ENCODE measurements at places on chromosomes 13 and 19.
A peak's percentile ranks its signal among the peaks of the same experiment; 100 is the strongest.

DNA sequence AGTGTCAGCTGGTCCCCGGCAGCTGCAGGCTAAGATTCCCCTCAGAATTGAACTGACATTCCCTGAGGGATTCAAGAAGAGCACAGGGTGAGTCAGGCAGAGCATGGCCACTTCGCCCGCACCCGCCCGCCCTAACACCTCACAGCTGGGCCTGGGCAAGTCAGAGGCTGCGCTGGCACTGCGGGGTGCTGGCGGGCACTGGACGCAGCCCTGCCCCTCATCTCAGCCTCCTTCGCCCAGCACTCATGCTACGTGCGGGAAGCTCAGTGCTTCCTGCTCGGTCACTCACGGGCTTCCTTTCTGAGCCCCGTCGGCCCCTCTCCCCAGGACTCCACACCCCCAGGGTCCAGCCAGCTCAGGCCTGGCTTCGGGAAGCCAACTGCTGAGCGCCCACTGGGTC is 56.9 kb downstream of the MLLT1 start:
- H3K36me3 ChIP-seq = no peaks in the 10 kb centered on the region
- H3K4me3 ChIP-seq = no peak overlapping the region
- no peaks in the 10 kb centered on the region for H3K27me3 ChIP-seq

DNA sequence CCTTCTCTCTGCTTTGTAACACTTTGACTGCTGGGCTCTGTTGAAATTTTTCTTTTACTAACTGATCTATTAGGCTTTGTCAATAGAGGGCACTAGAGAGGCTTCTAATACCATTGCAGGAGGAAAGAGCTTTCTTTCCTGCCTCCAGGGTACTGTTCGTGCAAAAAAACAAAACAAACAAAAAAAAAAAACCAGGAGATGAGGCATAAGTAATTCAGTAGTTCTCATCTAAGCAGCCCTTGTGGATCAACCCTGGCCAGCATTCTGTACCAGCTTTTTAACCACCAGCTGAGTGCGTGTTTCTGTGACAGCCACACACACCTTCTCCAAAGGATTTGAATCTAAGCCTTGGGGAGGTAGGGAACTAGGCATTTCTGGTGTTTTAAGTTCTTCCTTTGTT is 1707.6 kb upstream of the SLC10A2 start:
- DNase-seq = peak; percentile 62
- H3K36me3 ChIP-seq = no peaks in the 10 kb centered on the region
- H3K4me1 ChIP-seq = no peaks in the 10 kb centered on the region
- no peak overlapping the region for H3K4me3 ChIP-seq

GRCh38 chr13:96940961-96941360 is 53.3 kb downstream of the OXGR1 start:
- no peak for DNase-seq
- no peaks in the 10 kb centered on the region for H3K36me3 ChIP-seq
- H3K4me3 ChIP-seq = no peak overlapping the region
- no peaks in the 10 kb centered on the region for H3K4me1 ChIP-seq

DNA sequence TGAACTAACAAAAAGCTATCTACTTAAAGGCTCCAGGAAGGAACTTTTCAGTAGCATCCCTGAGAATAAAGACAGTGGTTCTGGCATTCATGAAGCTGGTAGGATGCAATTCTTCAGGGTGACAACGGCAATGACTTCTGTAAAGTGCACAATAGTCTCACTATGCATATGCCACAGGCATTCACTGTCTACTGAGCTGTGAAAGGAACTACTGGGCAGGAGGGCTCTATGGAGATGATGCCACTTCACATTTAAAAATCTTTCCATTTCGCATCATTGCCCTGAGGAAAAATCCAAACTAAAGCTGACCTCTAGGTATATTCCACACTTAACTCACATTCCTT is 2020.6 kb upstream of the PCDH20 start:
- no peak overlapping the region for H3K27ac ChIP-seq
- H3K36me3 ChIP-seq = no peaks in the 10 kb centered on the region
- H3K4me3 ChIP-seq = no peak overlapping the region
- DNase-seq = no peak
- no peaks in the 10 kb centered on the region for H3K4me1 ChIP-seq
- no peaks in the 10 kb centered on the region for H3K27me3 ChIP-seq

GRCh38 chr19:28871099-28871725 is 341.7 kb downstream of the UQCRFS1 start:
- peaks cover 17% of the 10 kb centered on the region for H3K27me3 ChIP-seq
- H3K4me3 ChIP-seq = no peak overlapping the region
- no peak for DNase-seq
- H3K27ac ChIP-seq = no peak overlapping the region
- H3K4me1 ChIP-seq = no peaks in the 10 kb centered on the region

DNA sequence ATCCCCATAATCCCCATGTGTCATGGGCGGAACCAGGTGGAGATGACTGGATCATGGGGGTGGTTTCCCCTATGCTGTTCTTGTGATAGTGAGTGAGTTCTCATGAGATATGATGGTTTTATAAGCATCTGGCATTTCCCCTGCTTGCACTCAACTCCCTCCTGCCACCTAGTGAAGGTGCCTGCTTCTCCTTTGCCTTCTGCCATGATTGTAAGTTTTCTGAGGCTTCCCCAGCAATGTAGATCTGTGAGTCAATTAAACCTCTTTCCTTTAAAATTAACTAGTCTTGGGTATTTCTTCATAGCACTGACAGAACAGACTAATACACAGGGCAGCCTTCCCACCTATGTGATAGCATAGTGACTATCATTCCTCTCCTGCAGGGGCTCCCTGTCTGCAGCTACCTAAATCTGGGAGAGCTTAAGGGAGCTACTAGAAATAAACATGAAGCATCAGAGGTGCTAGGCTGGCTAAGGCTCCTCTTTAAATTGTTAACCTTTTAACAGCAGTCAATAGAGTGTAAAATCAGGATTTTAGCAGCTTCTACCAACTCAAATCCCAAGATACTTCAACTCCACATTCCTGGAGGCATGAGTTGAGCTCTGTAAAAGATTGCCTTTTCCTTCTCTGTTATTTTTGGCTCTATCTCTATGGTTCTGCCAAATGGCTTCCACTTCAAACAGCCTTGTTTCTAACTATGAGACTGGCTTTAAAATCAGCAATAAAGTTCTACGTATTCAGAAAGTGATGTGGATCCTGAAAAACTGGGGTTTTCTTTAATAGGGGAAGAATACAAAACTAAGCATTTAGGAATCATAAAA is 112.3 kb downstream of the VWA8 start:
- H3K4me3 ChIP-seq = no peak overlapping the region
- H3K36me3 ChIP-seq = no peaks in the 10 kb centered on the region
- DNase-seq = no peak
- H3K27ac ChIP-seq = no peak overlapping the region
- H3K4me1 ChIP-seq = no peaks in the 10 kb centered on the region

DNA sequence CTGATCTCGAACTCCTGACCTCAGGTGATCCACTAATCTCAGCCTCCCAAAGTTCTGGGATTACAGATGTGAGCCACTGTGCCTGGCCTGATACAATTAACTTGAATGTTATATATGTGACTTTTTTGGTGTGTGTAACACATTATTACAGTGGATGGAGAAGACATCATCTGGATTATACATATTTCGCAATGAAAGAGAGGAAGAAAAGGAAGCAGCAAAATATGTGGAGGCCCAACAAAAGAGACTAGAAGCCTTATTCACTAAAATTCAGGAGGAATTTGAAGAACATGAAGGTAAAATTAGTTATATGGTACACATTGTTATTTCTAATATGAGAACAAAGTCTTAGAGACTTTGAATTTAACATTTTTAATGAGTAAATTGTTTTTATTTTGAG is 55.5 kb downstream of the BRCA2 start:
- no peaks in the 10 kb centered on the region for H3K27me3 ChIP-seq
- H3K4me1 ChIP-seq = no peaks in the 10 kb centered on the region
- H3K27ac ChIP-seq = no peak overlapping the region
- H3K36me3 ChIP-seq = no peaks in the 10 kb centered on the region

DNA sequence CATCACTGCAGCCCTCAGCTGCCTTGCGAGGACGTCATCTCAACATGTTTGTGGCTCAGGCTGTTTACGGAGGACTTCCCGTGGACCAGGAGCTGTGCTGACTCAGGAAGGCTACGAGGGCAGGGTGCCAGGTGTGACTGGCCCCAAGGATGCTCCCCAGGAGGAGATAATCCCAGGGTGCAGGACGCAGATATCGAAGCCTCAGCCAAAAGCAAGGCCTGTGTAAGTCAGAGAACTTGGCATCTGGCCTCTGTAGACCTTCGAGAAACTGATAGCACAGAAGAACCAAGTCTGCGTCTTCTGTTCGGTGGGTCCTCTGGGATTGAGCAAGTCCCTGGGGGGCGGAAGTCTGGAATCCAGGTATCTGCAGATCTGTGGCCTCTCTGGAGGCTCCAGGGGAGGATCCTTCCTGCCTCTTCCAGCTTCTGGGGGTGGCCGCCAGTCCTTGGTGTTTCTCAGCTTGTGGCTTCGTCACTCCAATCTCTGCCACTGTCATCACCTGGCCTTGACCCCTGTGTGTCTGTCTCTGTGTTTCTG is 2.6 kb upstream of the DOHH start:
- no peak for DNase-seq
- H3K4me1 ChIP-seq = peaks cover 16% of the 10 kb centered on the region
- H3K4me3 ChIP-seq = no peak overlapping the region
- no peak overlapping the region for H3K27ac ChIP-seq
- H3K36me3 ChIP-seq = no peaks in the 10 kb centered on the region

DNA sequence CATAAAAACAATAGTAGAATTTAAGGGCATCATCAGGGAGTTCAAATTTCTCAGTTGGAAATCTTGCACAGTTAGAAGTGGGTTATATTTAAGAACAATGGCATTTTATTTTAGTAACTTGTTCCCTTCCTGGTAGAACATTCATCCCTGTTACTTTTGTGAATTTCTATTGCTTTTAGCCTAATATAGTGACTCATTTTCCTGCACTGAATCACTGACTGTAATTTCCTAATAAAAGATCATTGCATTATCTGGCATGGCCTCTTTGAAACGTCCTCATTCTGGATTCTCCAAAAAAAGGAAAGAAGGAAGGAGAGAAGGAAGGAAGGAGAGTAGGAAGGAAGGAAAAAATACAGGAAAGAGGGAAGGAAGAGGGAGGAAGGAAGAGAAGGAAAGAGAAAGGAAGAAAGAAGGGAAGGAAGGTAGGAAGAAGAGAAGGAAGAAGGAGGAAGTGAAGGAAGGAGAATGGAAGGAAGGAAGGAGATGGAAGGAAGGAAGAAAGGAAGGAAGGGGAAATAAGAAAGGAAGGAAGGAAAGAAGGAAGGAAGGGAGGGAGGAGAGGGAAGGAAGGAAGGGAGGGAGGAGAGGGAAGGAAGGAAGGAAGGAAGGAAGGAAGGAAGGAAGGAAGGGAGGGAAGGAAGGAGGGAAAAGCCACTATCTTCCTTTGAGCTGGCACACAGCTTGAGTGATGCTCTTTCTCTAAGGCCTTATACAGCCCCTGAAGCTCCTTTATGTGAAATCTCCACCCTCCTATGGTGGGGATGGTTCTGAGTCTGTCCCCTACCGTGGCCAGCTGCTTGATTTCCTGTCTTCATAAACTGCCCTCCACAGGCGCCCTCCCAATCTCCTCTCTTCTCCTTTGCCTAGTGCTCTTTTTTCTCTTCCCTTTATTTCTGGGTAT is 29.8 kb upstream of the TM9SF2 start:
- no peaks in the 10 kb centered on the region for H3K27me3 ChIP-seq
- no peak overlapping the region for H3K27ac ChIP-seq
- no peak overlapping the region for H3K4me3 ChIP-seq
- H3K36me3 ChIP-seq = no peaks in the 10 kb centered on the region

GRCh38 chr19:11387162-11388034 is 3.3 kb upstream of the EPOR start:
- no peak overlapping the region for H3K27ac ChIP-seq
- no peak overlapping the region for H3K4me3 ChIP-seq
- H3K4me1 ChIP-seq = peaks cover 11% of the 10 kb centered on the region
- H3K27me3 ChIP-seq = peaks cover 51% of the 10 kb centered on the region

GRCh38 chr13:20828539-20829364 is 55.0 kb upstream of the EEF1AKMT1 start:
- peak; percentile 43 for DNase-seq
- H3K4me1 ChIP-seq = no peaks in the 10 kb centered on the region
- no peak overlapping the region for H3K27ac ChIP-seq
- no peak overlapping the region for H3K4me3 ChIP-seq

GRCh38 chr13:34161931-34162543 is 344.1 kb downstream of the RFC3 start:
- no peaks in the 10 kb centered on the region for H3K36me3 ChIP-seq
- no peak overlapping the region for H3K27ac ChIP-seq
- H3K4me1 ChIP-seq = no peaks in the 10 kb centered on the region
- H3K27me3 ChIP-seq = no peaks in the 10 kb centered on the region

- no peak for DNase-seq
- H3K27ac ChIP-seq = no peak overlapping the region
- no peaks in the 10 kb centered on the region for H3K4me1 ChIP-seq
- no peaks in the 10 kb centered on the region for H3K27me3 ChIP-seq
- no peaks in the 10 kb centered on the region for H3K36me3 ChIP-seq
- no peak overlapping the region for H3K4me3 ChIP-seq
These were observed 12.9 kb downstream of the ZSWIM9 start for GRCh38 chr19:48183356-48183755.

Measured in MM.1S (cell line).